ENCODE measurements at places on chromosomes 6 and 20.
A peak's percentile ranks its signal among the peaks of the same experiment; 100 is the strongest.

DNA sequence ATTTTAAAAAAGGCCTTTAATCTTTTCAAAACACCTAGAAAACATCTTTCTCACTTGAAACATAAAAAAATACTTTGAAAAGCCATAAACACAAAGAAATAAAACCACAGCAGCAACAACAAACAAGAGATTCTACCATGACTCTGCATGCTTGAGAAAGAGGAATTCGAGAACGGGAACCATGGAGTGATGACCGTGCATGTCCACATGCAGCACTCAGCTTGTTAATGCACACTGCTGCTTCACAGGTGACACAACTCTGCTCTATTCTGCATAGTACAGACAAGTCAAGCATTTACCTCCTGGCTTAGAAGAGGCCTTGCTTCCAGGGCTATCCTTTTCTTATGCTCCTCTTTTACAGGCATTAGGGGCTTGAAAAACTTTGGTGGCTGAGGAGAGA is 64.9 kb upstream of the NUP153 start:
- DNase-seq, result no peak

DNA sequence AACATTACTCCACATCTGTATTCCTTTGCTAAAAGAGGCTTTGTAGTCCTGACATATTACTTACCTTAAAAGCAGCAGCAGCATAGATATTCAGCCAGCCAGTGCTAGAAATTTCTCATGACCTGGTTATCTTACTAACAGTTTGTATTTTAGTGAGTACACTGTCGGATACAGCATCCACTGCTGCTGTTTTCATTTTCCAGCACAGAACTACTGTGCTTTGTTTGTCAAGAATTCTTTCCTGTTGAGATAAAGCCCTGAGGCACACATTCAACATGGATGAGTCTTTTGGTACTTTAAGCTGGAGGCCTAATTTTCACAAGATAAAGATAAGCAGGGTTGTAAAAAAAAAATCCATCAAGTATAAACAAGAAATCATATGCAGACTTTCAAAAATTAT is 311.2 kb upstream of the OPRM1 start:
- DNase-seq, result no peak

DNA sequence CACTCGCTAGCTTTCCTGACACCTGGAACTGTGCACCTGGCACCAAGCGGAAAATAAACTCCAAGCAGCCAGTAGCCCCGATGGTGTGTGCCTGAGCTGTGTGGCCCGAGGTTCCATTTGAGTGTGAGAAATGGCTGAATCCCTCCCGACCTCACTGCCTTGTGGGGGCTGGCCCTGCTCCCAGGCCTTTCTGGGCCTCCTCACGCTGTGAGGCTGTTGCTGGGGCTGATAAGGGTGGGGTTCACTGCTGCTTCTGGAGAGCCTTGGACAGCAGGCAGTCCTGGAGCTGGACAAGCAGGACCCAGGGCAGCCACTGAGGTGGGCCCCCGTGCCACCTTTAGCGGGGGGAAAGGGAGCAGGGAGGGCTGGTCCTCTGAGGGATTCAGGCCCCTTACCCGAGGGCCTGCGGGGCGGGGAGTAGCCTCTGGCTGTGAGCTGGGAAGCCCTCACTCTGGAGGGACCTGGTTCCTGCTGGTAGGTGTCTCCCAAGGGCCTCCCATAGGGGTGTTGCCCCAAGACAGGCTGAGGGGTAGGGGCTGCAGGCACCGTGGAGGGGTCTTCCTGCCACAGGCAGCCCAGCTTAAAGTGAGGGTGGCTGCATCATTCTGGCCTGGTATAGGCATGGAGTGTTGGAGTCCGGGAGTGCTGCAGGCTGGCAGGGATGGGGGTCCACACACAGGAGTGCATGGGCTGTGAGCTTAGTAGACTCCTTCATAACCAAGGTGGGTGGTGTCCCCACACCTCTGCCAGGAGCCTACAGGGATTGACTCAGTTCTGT is 1.7 kb downstream of the PPDPF start:
- DNase-seq, result no peak

- no peak for DNase-seq
These were observed 42.5 kb upstream of the SAYSD1 start for GRCh38 chr6:39157511-39157910.

DNA sequence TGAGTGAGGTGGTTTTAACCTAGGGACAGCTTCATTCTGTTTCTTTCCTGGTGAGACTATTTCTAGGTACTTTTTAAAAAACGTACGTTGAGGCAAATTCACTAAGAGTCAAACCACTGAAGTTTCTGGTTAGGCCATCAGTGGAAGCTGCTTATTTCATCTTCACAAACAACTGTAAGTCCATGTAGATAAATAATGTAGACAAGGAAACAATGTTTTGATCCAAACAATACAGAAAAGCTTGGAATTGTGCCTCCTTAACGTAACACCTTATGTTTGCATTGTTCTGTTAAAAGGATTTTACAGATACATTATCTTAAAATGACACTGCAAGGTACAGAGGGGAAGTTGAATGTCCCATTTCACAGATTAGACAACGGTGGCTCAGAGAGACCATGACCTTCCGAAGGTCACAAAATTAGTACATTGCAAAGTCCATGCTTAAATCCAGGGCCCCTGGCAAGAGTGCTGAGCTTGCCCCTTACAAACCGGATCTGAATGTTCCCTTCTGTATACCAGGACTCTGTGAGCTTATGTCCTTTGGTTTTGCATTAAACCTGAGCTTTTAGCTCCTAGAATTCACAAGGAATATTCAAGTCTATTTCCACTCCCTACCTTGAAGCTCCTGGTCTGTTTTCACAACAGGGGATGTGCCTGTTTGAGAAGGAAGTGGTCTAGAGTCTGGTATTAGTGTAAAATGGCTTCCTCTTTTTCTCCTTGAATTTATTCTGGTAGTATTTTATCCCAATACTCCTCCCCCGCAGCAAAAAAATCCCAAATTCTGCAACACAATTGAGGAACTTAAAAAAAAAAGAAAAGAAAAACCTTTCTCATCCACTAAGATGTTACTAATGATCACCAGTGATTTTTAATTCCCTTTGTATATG is 28.9 kb upstream of the ZNF217 start:
- DNase-seq, result peak; percentile 63

DNA sequence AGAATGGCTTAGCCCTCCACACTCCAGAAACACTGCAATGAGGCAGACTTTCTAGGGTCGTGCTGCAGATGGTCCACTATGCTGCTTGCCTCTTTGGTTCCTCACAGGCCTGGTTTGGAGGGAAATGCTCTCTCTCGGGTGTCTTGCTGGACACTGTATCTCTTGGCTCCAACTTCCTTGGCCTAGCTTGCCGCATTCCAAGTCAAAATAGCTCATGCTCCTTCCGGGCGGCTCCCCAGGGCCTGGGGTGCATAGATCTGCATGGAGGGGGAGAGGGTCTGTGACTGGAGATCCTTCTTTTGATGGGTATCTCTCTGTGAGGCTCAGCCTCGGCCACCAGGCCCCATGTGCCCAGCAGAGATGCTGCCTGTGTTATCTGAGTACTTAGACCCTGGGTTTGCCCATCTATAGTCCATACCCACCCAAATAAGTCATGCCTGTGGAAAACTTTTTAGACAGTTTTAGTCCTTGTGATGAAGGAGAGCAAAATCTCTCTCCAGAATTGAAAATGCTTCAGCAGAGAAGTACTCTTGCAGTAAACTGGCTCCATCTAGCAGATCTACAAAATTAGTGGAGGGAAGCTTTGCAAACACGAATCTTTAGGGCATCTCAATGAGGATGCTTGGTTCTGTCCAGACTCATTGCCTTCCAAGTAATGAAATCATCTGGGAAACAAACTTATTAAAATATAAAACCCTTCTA is 264.1 kb upstream of the RIN2 start:
- DNase-seq, result no peak

GRCh38 chr6:148616841-148617240 is 130.0 kb upstream of the UST start:
- DNase-seq, result no peak

GRCh38 chr6:41824571-41825569 is 37.4 kb downstream of the TOMM6 start:
- no peak for DNase-seq

- DNase-seq, result no peak
These were observed 22.0 kb downstream of the CD164 start for GRCh38 chr6:109360281-109360680.

DNA sequence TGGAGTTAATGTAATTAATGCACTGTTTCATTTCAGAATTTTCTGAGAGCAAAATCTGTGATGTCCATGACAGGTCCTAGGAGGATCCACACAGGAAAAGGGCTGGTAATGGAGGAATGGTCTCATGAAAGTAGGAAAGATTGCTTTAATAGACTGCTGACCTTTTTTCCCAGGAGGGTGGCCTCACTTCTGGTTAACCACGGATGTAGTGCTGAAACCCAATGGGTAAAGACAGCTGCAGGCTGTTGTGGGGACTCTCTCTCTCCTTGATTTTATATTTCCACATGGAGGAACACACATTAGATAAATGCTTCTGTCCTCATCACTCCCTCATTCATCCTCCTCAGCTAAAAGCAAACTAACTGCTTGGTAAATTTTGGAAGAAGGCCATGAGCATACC is 23.6 kb upstream of the RIPOR2 start:
- DNase-seq, result peak; percentile 29

DNA sequence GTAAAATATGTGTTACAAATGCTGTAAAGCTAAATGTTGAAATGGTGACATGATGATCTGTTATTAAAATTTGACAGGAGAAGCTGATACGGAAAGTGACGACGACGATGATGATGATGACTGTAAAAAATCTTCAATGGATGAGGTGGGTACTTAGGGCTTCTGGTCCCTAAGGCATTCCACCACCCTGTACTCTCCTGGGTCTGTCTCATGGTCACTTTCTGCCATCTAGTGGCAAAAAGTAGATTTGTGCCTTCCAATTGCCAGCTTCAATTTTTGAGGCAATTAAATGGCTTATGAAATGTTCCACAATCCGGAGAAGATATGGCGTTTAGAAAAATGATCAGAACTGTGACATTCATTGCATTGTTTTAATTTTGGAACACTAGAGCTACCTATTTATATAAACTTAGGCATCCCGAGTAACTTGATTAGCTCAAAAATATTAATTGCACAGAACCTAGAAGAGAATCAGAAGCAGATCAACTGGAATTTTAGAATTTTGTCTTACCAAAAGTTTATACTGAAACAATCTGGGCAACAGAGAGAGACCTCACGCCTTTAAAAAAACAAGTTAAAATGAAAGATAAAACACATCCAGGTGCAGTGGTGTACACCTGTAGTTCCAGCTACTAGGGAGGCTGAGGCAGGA is 346.5 kb upstream of the PLCB4 start:
- peak; percentile 45 for DNase-seq

GRCh38 chr20:57391439-57392301 is 474 bp downstream of the RBM38 start:
- no peak for DNase-seq

Measured in AML-193 (cell line).